ENCODE measurements at places on chromosomes 3 and 15.

GRCh38 chr15:64597477-64597822 is 137.1 kb downstream of the ZNF609 start:
- no peak for DNase-seq

GRCh38 chr3:161293381-161293780 is 72.3 kb downstream of the NMD3 start:
- no peak for DNase-seq

GRCh38 chr3:5136211-5136918 is 14.3 kb downstream of the ARL8B start:
- DNase-seq, result no peak

DNA sequence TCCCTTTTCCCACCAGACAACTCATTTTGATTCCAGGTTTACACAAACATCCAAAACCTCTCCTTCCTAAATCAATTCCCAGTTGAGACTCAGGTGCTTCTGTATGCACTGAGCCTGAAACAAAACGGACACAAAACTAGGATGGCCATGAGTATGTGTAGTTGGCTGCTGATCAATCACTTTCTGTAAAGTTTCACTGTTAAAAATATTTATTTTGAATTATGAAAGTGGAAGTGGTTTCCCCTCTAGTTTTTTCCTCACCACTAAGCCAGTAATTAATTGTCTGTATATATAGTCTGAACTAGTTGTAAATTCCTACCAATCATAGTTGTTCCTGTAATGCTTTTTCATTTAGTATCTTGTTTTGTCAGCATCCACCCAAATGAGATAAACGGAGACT is 51.7 kb upstream of the TSPAN3 start:
- DNase-seq, result no peak

- no peak for DNase-seq
These were observed 115.1 kb downstream of the ULK4 start for GRCh38 chr3:41846850-41847249.

DNA sequence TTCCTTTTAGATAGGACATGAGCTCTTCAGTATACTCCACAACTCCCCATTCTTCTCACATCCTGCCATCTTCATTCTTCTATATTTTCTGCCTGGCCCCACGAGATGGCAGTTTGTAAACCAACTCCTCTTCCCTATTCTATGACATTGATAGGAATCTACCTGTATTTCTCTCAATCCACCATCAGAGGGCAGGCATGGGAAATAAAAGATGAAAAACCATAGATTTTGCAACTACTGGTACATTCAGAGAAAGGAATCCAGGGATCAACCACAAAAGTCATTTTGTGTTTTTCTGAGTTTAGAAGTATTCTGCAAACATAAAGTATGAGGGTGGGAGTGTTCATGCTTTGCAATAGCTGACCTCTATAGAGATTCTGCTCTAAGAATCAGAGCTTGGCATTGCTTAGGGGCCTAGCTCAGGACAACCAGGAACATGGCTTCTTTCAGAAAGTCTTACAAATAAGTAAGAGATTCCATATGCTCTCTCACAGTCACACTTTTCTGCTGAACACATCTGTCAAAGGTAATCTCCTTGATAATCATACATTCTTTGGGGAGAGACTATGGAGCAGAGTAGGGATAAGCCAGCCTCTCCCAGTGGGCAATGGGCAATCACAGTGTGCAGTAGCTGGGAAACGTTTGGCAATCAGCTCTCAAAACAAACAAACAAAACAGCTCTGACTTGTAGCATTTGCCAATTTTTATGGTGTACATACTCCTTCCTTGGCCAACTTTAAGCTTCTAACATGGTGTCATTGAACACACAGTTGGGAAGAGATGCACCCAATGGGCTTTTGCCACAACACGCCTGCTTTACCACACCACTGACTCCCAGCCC is 43.1 kb upstream of the SLC25A36 start:
- no peak for DNase-seq

Data from activated T-helper 9 cell treated with anti-CD3 and anti-CD28 coated beads, Interleukin-2, amount 50 U/mL, for 16 hours (primary cell).